ENCODE measurements at places on chromosomes 4 and X.

DNA sequence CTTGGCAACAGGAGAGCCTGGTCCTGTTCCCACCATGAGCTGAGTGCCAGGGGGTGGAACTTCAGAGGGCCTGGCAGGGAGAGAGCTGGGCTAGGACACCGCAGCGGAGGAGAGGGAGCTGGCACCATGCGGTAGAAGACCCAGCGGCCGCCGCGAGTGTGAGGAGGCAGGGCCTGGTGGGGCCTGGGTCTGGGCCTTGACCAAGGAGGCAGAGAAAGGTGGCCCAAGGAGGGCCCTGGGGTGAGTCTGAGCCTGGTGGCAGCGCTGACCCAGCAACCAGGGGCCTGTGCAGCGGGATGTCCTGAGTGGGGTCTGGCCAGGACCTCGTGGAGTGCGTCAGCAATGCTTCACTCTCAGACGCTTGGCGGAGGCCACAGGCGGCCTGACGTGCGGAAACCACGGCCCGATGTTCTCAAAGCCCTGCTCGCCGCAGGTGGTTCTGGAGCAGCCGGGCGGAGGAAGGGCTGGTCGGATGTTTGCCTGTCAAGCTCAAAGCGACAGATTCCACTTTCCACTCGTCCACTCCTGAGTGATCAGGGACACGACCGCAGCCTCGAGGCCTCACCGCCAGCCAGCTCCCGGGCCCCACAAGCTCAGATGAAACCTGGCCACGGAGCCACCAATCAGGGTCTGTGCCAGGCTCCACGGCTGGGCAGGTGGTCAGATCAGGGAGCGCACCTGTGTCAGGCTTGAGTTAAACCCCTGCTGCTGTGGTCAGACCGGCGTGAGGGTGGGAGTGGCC is 20.8 kb downstream of the ATP5ME start:
- peak; percentile 9 for DNase-seq

- DNase-seq: no peak
Observed at GRCh38 chrX:124269881-124270280, 62.6 kb upstream of the TEX13D start.

DNA sequence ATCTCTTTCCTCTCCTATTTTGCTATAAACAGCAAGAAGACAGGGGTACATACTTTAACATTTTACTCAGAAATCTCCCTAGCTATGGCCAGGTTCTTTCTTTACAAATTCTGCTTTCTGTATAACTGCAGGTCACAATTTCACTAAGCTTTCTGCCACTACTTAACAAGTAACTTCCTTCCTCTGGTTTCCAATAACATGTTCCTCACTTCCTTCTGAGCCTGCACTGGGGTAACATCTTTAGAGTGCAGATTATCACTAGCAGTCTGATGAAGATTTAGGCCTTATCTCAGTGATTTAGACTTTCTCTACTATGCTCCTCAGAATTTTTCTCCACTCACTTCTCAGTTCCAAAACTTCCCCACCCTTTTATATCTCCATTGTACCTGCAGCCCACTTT is 1930.5 kb upstream of the AGA start:
- DNase-seq: no peak

DNA sequence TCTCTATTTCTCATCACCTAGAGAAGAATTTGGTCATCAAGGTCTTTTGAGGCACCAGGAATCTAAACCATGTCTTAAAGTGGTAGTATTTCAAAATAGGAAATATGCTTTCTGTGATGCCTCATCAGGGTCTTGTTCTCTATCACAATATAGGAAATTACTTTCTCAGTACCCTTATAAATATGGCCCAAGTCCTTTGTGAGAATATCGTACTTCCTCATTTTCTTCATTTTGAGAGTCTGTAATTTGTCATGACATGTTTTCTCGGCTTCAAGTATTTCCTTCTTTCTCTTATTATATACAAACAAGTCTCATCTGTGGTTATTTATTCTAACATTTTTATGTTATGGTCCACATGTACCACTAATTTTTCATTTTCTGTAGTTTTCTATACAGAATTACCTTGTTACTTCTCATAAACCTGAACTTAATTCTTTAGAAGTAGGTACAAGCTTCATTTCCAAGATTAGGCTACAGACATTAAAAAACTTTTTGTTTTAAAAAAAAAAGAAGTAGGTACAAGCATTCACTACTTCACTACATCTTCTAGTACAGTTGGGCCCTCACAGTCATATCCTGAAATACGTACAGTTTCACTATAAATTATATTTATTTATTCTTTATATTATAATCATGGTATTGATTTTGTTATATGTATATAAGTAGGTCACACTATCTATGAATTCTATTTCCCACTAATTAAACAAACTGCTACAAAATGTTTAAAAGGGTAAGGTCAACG is 54.4 kb downstream of the KLHL13 start:
- no peak for DNase-seq

DNA sequence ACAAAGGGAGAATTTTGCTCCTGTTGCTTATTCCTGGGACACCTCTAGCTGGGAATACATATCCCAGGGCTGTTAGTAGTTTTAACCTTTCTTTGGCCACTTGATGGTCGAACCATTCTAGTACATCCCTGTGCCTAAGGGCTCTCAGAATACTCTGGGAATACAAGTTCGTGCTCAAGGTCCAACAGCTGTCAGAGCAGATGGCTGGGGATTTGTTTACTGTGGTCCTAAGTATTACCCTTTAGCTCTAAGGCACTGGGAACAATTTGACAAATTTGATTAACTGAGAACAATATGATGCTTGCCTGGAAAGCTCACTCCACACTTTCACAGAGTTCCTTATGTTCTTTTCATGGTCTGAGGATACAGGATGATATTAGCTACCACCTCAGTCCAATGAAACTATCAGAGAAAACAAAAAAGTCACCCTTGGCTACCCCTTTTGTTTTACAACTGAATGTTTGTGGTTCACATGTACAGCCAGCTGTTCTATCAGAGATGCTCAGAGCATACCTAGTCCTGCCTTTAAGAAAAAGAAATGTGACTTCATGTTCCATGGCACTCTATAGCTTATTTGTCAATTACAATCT is 47.4 kb upstream of the PHOX2B start:
- DNase-seq: no peak

GRCh38 chrX:77565278-77565677 is 118.1 kb downstream of the FGF16 start:
- DNase-seq: no peak

All from activated naive CD4-positive, alpha-beta T cell treated with anti-CD3 and anti-CD28 coated beads, Interleukin-2, amount 50 U/mL, for 16 hours (primary cell).